ENCODE measurements at places on chromosomes 5 and 9.

DNA sequence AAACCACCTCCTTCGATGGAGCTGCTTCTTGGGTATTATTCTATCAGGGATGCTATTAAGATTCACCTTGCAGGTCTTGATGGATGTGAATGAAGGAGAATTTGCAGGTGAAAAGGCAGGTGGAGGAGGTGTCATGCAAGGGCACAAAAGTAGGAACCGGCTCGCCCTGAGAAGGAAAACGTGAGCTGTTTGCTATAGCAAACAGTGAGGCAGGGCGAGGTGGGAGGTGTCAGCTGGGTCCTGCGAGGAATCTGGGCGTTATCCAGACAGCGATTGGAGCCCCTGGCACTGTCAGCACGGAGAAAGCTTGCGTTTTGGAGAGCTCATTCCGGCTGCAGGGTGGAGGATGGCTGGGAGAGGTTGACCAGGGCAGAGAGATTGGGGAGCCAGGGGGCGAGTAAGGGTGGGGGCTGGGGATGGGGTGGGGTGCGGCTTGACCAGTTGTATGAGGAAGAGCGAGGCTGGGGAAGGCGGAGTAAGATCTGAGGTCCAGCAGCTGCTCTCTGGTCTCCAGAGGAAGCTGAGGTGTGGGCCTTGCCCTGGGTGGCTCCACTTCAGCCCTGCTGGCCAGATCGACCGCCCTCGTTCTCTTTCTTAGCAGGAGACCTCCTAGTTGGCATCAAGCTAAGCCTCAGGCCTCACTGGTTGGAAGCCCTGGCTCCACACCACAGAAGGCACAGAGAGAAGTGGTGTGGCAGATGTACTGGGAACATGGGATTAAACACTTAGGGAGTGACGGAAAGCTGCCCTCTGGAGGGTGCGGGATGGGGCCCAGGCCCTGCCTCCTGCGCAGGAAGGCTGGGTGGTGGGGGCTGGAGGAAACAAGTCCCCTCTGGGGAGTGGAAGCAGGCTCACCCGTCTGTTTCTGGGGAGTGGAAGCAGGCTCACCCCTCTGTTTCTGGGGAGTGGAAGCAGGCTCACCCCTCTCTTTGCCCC, 54.7 kb upstream of the NEURL1B start:
- DNase-seq, result no peak

- no peak for DNase-seq
Observed at GRCh38 chr9:93252781-93253530, 69.0 kb downstream of the WNK2 start.

- DNase-seq, result no peak
Observed at GRCh38 chr9:129282731-129283211, 104.7 kb upstream of the IER5L start.

- peak; percentile 66 for DNase-seq
Observed at GRCh38 chr5:174311531-174312269, 266.2 kb downstream of the NSG2 start.

DNA sequence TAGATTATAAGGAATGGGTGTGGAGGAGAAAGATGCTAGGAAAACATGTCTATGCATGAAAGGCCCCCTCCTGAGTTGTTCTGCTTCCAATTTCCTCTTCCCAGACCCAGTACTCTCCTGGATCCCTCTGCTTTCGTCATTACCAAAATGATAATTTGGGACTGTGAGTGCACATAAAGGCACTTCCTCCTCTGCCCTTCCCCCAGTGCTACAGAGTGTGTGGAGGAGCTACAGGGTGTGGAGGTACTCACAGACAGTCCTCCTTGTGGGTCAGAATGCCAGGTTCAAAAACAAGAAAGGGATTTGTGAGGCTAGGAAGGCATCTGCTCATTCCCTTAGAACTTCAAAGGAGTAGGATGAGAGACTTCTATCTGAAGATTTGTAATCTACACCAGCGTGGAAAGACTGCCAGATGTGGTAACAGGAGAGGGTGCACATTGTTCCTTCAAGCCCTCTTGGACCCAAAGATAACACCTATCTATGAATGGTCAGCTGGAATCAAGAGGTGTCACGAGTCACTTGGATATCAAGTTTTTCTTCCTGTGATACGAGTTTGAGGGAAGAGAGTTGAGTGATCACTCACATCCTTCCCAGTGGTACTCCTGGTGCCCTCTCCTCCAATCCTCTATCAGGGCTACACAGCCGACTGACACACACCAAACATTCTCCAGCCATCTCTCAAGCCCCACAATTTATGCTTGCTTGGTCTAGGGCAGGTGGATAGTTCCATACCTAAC, 201.1 kb downstream of the EPB41L4A start:
- no peak for DNase-seq

Data from renal cortex interstitium (tissue), 15 donors.